ENCODE measurements at places on chromosomes 6 and 20.

DNA sequence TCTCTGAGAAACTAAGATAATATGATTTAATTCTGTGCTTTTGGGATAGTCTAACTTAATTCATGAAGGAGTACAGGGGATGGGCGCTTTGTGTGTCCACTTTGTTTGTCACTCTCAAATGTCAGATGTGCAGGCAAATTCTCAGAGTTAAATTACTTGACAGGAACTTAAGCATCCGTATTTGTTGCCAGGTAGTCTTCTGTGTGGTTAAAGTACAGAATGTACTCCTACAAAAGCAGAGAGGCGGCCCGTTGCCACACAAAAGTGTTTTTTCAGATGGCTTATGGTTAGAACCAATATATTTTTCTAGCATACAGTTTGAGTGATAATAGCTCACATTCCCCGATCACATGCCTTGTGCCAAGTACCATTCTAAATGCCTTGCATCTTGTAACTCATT, 234.4 kb downstream of the LAMA2 start:
- no peak overlapping the region for H3K27ac ChIP-seq
- H3K36me3 ChIP-seq: no peaks in the 10 kb centered on the region
- no peak for DNase-seq
- no peaks in the 10 kb centered on the region for H3K4me1 ChIP-seq

- no peaks in the 10 kb centered on the region for H3K4me1 ChIP-seq
- DNase-seq: no peak
- no peak overlapping the region for H3K4me3 ChIP-seq
- no peaks in the 10 kb centered on the region for H3K36me3 ChIP-seq
- H3K27me3 ChIP-seq: no peaks in the 10 kb centered on the region
Measured at GRCh38 chr6:22747571-22747970, 178.2 kb downstream of the HDGFL1 start.

DNA sequence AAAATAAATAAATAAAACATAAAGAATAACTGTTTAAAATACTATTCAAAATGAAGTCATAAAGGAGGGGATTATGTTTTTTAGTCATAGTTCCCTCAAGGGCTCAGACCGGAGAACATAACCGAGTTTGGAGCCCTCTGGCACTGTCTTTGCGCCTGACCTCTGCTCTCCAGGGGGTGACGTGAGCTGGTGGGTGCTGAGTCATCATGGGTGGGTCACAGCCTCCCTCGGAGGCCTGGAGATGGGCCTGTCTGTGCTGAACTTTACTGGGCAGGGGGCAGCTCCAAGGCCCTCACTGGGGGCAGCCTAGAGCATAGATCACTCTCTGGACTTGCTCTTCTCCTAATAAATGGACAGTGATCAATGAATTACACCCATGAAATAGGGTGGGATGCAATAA, 3.1 kb upstream of the MAVS start:
- no peaks in the 10 kb centered on the region for H3K27me3 ChIP-seq
- H3K36me3 ChIP-seq: no peaks in the 10 kb centered on the region
- DNase-seq: peak; percentile 50
- no peak overlapping the region for H3K27ac ChIP-seq

- no peak overlapping the region for H3K27ac ChIP-seq
- no peaks in the 10 kb centered on the region for H3K27me3 ChIP-seq
- DNase-seq: no peak
- H3K36me3 ChIP-seq: no peaks in the 10 kb centered on the region
- H3K4me1 ChIP-seq: no peaks in the 10 kb centered on the region
Measured at GRCh38 chr6:37802810-37803209, 16.7 kb upstream of the ZFAND3 start.

DNA sequence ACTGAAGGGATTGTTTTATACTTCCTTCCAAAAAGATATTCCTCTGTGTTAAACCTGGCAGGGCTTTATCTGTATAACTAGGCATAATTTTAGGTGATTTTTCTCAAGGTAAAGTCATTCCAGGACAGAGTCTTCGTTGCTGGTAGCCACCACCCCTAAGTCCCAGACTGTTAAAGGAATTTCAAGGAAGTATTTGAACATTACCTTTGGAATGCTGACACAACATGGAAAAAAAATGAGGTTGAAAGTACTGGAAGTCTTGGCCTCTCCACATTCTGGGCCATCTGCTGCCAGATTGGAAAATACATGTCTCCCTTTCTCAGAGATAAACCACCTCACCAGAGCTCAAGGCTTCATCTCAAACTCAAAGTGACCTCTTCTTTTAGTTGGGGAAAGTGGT, 27.0 kb upstream of the ETV7 start:
- peaks cover 2% of the 10 kb centered on the region for H3K4me1 ChIP-seq
- no peaks in the 10 kb centered on the region for H3K36me3 ChIP-seq

GRCh38 chr20:11188843-11189603, 515.2 kb upstream of the JAG1 start:
- DNase-seq: no peak
- no peaks in the 10 kb centered on the region for H3K4me1 ChIP-seq
- H3K36me3 ChIP-seq: no peaks in the 10 kb centered on the region
- H3K27me3 ChIP-seq: no peaks in the 10 kb centered on the region
